Heart right ventricle (tissue), 16 donors: ENCODE measurements at places on chromosomes 5 and 9.

DNA sequence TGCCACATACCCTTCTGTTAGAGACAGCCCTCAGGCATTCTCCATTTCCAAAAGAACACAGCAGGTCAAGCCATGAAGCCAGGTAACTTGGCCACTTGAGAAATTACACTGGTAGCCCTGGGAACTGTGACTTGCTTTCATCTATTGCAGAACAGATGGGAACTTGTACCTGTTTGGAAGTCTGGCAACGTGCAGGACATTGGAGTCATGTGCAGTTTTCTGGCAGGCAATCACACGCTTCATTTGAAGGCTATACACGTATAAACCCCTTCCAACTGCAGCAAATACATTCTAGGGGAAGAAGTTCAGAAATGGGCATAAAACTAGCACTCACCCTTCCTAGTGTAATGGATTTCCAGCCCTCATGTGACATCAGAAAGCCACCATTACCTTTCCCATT lies 54.0 kb downstream of the WDR41 start:
- DNase-seq, result no peak

- no peak for DNase-seq
Observed at GRCh38 chr9:110599468-110599867, 19.9 kb upstream of the SVEP1 start.

DNA sequence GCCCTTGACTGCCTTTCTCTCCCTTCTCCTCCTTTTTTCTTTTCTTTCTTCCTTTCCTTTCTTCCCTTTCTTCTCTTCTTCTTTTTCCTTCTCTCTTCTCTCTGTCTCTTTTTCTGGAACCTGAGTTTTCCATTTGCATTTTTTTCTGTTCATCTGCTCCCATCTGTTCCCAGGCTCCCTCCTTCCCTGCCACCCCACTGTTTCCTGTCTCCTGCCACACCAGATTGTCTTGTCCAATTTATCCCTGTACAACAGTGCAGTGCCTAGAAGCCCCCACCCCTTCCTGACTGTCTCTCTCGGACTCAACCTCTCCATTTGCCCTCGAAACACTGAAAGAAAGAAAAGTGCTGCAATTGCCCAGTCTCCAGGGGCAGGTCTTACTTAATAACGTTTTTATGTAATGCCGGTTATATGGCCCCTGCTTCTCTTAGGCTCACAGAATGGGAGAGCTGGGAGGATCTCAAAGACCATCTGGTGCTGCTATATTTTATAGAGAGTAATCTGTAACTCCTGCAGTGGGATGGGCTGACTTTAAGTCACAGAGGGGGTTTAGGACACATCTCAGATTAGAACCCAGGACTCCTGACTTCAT lies 101.4 kb downstream of the RALGPS1 start:
- no peak for DNase-seq

GRCh38 chr9:129131300-129132145 lies 20.3 kb downstream of the PTPA start:
- peak; percentile 82 for DNase-seq

DNA sequence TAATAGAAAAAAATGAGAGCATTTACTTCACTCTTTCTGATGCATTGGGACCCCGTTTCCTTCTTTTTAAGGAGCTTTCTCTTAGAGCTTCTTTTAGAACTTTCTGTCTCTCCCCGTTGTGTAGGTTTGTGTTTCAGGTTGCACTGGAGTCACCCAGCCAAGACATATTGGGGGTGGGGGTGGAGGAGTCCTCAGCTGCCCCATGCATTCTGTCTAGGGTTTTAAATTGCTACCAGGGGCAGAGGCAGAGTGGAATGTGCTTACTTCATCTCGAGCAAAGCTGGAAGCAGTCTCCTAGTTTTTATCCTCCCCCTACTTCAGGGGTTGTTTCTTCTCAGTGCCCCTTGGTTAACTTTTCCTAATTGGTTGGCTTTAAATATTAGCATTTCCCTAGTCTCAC lies 9.4 kb downstream of the OR2K2 start:
- no peak for DNase-seq

DNA sequence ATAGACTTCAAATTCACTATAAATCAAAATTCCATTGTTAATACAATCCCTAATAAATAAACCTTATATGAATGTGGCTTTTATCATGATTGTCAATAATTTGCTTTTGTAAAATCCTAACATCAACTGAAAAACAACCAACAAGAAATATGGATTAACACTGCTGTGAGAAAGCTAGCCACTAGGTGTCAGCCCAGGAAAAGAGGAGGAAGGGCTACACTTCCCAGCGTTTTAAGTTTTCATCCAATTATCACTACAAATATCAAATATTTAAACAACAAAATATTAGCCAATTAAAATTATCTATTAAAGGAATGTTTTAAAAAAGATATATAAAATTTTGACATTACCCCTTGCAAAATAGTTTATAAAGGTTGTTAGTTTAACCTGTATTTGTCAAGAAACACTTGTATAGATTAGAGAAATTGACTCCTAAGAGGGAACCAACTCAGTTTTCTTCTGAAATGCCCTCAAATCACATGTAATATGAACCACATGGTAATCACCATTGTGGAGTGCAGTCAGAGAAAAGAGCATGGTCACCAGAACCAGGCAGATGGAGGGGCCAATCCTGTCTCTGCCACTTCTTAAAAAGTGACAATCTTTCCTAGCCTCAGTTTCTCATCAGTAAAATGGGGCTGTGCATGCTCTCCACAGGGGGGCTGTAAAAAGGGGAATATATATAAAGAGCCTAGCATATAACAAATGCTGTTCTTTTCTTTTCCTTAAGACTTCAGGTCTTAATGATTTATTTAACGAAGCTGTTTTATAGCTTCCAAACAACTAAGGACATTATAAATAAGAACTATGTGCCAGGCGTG lies 188.2 kb downstream of the CRB2 start:
- no peak for DNase-seq

GRCh38 chr5:124477062-124477461 lies 269.4 kb downstream of the ZNF608 start:
- DNase-seq, result no peak

DNA sequence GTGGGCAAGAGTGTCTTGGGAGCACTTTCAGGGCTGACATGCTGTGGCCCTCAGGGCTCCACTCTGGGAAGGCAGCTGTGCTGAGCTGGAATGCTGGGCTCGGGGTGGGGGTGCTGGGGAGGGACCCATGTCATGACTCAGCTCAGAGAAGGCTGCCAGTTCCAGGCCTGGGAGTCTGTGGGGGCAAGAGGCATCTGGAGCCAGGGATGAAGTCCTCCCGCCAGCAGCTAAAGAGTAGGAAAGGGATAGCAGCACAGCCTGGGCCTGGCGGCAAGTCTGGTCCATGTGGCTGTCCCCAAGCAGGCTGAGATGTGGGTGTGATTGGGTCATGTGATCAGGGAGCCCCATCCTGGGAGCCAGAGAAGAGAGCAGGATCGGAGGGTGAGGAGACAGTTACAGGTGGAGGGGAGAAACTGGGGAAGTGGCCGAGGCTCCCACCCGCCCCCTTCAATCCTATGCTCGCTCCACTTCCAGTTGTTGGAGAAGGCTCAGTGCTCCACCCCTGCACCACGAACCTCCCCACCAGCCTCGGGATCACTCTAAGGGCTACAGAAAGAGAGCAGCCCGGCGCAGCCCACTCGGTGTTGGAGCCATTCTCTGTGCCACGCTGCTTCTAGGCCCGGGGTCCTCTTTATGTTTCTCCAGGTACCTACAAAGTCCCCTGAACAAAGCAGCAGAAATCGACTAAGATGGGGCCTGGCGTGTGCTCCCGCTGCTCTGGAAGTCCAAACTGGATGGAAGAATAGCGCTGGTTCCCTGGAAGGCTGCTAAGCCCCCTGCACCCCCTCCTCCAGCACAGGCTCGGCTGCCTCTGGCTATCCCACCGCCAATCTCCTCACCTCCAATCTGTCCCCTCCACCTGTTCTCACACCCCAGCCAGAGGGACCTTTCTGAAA lies 12.0 kb downstream of the PDGFRB start:
- DNase-seq, result peak; percentile 81

- DNase-seq, result no peak
Observed at GRCh38 chr9:88646539-88647300, 111.7 kb downstream of the NXNL2 start.

DNA sequence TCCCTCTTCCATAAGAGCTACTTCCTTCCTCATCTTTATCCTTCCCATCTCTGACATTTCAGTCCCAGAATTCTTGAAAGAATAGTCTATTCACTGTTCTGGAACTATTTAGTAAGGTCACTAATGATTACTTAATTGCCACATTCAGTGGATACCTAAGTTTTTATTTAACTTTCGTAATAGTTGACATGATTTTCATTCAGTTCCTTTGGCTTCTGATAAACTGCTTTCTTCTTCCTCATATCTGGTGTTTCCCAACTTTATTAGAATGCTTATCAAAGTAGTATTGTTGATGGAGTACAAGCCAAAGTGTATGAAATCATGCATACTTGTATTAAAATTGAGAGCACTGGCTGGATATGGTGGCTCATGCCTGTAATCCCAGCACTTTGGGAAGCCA lies 10.8 kb downstream of the UBE2D2 start:
- DNase-seq, result no peak

DNA sequence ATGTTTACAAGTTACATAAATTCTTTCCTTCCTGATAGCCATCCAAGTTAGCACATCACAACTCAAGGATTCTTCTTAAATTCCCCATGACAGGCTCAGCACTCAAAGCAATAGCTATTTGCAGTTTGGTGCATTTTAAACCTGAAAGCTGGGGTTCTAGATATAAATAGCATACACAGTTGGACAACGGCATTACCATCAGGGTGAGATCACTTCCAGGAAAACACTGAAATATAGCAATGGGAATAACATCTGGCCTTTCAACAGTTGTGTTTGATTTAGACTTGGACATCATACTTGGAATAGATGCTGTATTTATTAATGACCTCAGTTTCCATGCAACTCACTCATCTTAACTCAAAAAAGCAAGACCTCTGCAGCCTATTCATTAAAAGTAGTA lies 24.7 kb upstream of the LECT2 start:
- DNase-seq, result peak; percentile 40

DNA sequence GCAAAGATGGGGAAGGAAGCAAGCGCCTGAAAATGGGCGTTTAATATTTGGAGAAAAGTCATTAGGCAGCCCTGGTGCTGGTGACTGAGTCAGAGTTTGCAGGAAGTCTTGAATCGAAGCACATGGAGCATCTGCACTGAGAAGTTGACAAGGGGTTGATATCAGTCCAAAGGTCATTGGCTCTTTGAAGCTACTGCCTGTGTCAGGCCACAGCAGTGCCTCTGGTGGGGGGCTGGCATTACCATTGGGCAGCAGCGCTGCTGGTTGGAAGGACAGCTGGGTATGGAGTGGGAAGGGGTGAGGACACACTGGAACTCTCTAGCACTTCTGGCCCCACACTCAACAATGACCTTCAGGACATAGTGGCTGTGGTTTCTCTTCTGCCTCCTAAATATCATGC lies 150.4 kb upstream of the ERCC6L2 start:
- no peak for DNase-seq

GRCh38 chr5:75468593-75468992 lies 42.8 kb downstream of the CERT1 start:
- DNase-seq, result no peak

- DNase-seq, result no peak
Observed at GRCh38 chr9:87499424-87500017, 1.9 kb downstream of the DAPK1 start.

GRCh38 chr5:95861221-95861863 lies 38.8 kb upstream of the GLRX start:
- peak; percentile 43 for DNase-seq

- DNase-seq, result no peak
Observed at GRCh38 chr9:89634995-89635742, 30.4 kb downstream of the GADD45G start.

DNA sequence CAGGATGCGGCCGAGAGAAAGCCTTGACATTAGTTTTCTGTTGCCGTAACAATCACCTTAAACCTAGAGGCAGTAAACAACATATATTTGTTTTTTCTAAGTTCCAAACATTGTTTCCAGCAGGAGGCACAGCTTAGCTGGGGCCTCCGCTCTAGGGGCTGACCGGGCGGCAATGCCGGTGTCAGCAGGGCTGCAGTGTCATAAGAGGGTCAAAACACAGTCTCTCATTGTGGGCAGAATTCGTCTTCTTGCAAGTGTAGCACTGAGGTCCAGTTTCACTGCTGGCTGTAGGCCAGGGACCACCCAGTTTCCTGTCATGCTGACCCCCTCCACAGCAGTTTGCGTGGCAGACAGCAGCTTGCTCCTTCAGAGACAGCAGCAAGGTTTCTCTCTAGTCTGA lies 186.2 kb downstream of the PJA2 start:
- no peak for DNase-seq

DNA sequence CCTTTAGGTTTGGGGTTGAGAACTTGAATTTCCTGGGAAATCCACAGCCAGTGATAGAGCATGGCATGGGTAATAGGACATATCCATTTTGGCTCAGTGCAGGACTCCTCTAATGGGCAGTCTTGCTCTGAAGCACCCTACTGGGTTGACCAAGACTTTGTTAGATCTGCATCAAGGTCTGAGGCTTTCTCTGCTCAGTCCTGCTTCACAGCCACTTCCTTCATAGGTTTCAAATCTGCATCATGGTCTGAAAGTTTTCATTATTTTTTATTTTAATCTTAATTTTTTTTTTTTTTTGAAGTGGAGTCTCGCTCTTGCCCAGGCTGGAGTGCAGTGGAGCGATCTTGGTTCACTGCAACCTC lies 36.5 kb downstream of the KIF2A start:
- DNase-seq, result no peak

GRCh38 chr9:14251154-14252071 lies 62.5 kb downstream of the NFIB start:
- peak; percentile 82 for DNase-seq

GRCh38 chr9:111016426-111017045 lies 21.7 kb downstream of the LPAR1 start:
- DNase-seq, result no peak

DNA sequence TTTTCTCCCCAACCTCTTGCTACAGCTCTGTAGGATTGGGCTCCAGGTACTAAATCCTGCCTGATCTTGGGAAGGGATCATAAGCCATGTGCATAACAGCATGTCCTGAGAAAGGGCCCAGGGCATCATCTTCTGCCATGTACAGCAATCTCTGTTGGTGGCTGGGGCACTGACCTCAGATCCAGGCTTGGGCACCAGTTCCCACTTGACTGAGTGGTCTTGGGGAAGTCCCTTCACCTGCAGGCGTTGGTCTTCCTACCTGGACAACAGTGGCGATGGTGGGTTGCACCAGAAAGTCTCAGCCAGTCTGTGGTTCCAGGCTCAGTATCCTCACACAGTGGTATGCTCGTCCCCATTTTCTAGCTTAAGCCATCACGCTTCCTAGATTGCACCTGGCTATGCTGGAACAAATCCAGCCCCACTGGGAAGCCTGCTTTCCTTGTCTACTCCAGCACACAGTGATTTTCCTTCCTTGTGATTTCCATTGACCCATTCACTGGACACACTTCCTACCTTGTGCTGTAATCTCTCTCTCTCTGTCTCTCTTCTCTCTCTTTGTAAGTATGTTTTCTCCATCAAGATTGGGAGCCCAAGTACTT lies 121.7 kb upstream of the PITX1 start:
- no peak for DNase-seq

GRCh38 chr5:141515141-141515540 lies 26.3 kb downstream of the PCDHGC5 start:
- no peak for DNase-seq
